ENCODE measurements at places on chromosomes 4 and X.

- DNase-seq, result no peak
These were observed 75.7 kb upstream of the PAK3 start for GRCh38 chrX:111020283-111020682.

- no peak for DNase-seq
These were observed 2267.9 kb upstream of the AGA start for GRCh38 chr4:179709961-179710624.

- DNase-seq, result no peak
These were observed 756.1 kb downstream of the FAM133A start for GRCh38 chrX:94430091-94430490.

- DNase-seq, result no peak
These were observed 123.9 kb downstream of the KDR start for GRCh38 chr4:55001538-55001937.

DNA sequence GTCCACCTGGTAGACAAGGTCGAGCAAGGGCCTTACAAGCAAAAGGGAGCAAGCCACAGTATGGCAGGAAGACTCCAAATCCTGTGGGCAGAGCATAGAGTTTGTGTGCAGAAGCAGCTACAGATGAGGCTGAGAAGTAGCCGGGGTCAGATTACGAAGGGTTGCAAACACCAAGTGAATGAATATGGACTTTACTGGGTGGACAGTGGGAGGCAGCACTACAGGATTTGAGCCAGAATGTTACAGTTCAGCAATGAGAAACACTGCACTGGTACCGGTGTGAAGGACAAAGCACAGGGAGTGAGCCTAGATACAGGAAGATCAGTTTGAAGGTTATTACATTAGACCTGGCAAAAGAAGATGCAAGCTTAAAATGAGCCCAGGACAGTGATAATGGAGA, 46.1 kb upstream of the HOPX start:
- DNase-seq, result no peak

- DNase-seq, result peak; percentile 24
These were observed 421.3 kb downstream of the FAT4 start for GRCh38 chr4:125736057-125736456.

GRCh38 chrX:45077748-45078424, 122.8 kb downstream of the DIPK2B start:
- no peak for DNase-seq

DNA sequence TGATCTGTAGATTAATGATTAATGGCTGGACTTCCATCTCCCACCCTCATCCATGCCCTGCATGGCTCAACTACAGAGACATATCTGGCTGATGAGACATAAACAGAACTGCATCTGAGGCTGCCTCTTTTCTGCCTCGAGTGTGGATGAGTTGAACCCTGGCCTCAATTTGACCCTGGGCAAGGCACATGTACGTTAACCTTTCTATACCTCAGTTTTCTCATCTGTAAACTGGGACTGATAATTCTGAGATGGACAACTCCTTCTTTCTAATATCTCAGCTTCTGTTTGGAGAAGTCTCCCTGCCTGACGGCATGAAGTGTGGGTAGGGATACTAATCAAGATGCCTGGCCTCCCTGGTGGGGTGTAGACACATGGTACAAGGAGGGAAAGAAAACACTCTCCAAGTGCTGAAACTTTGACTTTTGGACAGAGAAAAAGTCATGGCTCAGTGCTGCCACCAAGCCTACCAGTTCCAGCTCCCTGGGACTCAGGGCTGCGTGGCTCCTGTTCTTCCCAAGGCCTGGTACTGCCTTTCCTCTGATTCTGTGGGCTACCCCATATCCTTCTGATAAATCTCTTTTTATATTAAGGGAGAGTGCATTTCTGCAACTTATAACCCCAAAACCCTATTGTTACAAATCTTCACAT, 64.4 kb downstream of the HAUS3 start:
- DNase-seq, result no peak

- DNase-seq, result no peak
These were observed 14.3 kb downstream of the JCHAIN start for GRCh38 chr4:70651864-70652506.

DNA sequence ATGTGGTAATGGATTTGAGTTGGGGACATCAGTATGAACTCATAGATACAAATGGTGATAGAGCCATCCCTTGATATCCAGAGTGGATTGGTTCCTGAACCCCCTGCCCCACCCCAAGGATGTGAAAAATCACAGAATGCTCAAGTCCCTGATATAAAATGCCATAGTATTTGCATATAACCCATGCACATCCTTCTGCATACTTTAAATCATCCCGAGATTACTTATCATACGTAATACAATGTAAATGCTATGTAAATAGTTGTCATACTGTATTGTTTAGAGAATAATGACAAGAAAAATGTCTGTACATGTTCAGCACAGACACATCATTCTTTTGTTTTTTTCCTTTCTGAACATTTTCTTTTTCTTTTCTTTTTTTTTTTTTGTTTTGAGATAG, 18.9 kb upstream of the SEPTIN11 start:
- no peak for DNase-seq

GRCh38 chr4:168759959-168760527, 250.0 kb downstream of the CBR4 start:
- DNase-seq, result no peak

- no peak for DNase-seq
These were observed 141.4 kb downstream of the EVC2 start for GRCh38 chr4:5566991-5567390.

- DNase-seq, result no peak
These were observed 310.6 kb downstream of the PABPC4L start for GRCh38 chr4:133891011-133891410.

DNA sequence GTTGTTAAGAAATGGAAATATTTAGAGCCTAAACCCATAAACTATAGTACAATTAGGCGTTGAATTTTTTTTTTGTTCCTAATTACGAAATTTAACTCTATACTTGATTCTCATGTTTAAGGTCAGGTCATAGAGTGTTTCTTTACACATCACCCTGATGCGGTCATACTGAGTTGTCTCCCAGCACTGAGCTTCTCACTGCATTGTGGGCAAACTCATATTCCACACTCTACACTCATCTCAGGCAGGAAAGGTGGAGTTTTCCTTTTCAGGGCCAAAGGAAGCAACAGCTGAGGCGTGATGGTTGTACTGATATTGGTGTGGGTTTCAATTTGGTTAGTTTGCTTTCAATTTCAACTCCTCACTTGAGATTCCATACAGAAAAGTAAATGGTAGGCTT, 75.4 kb downstream of the FAT4 start:
- DNase-seq, result no peak

GRCh38 chrX:1397441-1398270, 5.7 kb upstream of the SLC25A6 start:
- DNase-seq, result no peak

GRCh38 chr4:127967141-127967775, 2.1 kb downstream of the ABHD18 start:
- DNase-seq, result no peak

DNA sequence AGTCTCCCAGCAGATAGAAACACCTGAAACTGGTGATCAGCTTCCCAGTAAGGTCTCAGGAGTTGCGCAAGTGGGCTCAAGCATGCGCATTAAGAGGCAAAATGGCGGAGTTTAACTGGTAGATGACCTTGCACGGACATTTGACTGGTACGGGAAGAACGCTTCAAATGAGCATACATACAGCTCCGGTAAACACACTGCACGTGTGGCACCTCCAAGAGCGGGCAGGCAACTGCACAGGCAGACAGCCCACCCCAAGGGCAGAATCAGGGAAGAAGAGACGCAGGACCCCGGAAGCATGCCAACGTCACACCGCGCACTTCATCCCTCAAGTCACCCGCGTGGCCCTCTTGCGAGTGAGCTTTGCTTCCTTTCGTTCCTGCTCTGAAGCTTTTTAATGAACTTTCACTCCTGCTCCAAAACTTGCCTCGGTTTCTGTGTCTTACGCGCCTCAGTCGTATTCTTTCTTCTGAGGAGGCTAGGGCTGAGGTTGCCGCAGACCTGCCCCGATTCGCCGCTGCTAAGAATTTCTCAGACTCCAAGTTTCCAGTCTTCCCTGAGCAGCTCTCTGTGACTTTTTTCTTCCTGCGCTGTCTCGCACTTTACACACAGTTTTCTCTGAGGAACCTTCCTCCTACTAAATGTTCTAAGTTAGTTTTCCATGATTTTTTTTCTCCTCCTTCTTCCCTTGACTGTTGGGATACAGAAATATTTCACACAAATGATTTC, 180.7 kb upstream of the ZFP42 start:
- no peak for DNase-seq

GRCh38 chr4:122914938-122915337, 7.5 kb downstream of the NUDT6 start:
- no peak for DNase-seq

Measured in GM04503 (cell line).